ENCODE measurements at places on chromosomes 7 and 10. TPM values are rescaled to one million over a fixed set of nuclear protein-coding genes. Genes with fewer than 3 reads are reported as not detected.
A peak's percentile ranks its signal among the peaks of the same experiment; 100 is the strongest.

LEP gene
- total RNA-seq, result 10.8 TPM

ETV1 gene
- not detected for total RNA-seq

IFIT1 gene
- 12.7 TPM for total RNA-seq

TACC2 gene
- total RNA-seq, result 178 TPM

VGF gene
- not detected for total RNA-seq

PLEKHA1 gene
- total RNA-seq, result 20.9 TPM

DNA sequence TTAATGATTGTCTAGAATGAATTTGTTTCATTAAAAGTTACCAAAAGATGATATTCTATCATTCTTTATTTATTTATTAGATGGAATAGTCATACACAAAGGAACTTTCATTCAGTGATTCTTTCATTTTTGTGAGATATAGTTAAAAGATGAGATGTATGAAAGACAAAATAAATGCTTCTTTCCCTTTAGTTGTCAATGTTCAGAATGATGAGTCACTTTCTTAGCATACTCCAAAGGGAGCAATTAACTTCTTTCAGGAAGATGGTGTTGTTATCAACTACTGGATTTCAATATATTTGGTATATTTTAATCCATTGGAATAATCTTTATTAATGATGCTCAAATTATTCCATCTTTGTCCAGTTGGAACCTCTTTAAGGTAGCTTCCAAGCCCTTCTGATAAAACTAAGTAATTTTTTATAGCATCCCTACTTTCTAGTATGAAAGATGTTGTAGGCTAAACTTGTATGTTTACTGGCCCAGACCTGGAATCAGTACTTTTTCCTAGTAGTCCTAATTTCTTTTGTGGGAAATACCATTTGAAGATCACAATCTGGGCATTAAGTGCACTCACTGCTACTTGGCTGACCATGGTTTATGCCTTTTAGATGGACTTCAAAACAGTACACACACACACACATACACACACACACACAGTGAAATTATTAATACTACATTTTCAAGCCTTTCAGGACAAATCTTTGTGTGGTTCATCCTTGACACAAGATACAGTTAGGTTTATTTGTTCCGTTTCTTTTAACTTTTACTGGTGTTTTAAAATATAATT, 2.5 kb downstream of the GIMAP7 start:
- DNase-seq, result no peak

DNA sequence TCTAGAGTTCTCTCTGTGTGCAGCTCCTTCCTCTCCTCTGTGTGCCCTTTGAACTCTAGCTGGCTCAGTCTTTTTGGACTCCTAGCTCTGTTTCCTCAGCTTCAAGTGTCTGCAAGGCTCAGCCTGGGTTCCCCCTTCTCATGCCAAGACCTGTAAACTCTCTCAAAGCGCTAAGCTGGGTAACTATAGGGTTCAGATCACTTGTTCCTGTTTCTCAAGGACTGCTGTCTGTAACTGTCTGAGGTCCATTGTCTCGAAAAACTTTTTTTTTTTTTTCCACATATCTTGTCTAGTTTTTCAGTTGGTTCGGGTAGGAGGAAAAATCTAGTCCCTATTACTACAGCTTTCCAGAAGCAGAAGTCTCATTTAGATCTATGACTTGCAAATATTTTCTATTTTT, 46.6 kb upstream of the PPP1R17 start:
- DNase-seq, result no peak

DNA sequence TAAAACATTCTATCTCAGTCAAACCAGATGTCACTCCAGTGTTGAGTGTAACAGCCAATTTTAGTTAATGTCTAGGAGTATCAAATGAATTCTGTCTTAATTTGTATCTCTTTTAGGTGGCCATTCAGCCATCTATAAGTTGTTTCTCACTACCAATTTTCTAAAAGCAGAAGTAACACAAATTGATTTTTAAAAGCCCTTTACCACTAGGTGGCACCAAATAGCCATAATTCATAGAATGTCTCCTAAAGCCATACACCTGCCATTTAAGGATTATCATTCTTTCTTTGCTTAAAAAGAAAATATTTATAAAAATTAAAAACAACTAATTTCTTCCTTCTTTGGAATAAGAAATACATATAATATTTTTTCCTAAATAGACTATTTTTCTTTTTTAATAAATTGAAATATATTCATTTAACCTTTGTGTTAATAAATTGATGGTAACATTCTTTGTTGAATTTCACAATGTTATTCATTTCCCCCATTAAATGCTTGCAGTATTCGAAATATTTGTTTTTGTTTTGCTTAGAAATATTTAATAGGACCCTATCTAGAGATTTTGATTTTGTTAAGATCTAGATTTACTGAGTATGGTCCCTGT, 107.8 kb upstream of the PPP1R3A start:
- no peak for DNase-seq

GRCh38 chr7:55887821-55888247, 578 bp downstream of the ZNF713 start:
- no peak for DNase-seq

GRCh38 chr10:128751284-128751683, 625.1 kb upstream of the MKI67 start:
- no peak for DNase-seq

GRCh38 chr7:50667789-50668226, 102.6 kb upstream of the DDC start:
- DNase-seq, result no peak

DNA sequence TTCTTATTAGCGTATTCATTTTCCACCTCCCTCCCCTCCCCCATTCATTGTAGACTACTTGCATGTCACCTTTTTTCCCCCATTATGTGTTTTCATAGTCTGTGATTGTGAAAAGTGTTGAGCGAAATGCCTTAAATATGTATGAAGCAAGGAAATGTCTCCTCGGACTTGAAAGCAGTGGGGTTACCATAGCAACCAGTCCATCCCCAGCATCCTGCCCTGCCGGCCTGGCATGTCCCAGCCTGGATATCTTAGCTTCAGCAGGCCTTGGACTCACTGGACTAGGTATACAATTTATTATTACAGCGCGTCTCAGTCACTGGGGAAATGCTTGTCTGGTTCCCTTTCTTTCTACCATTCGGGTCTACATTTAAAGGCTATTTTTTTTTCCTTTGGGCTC, 283.6 kb downstream of the BICC1 start:
- DNase-seq, result no peak

DNA sequence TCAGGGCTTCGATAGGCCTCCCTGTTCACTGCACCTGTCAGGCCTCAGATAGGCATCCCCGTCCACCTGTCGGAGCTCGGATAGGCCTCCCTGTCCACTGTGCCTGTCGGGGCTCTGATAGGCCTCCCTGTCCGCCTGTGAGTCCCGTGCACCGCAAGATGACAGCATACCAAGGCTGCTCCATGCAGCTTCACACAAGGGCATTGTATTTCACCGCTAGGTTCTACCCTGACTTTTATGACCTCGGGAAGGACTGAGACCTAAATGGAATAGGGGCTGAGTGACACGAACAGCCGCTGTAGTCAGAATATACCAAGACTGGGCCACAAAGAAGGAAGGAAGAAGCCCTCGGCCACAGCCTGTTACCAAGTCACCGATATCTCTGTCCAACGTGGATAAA, 271.2 kb downstream of the DIP2C start:
- DNase-seq, result no peak

DNA sequence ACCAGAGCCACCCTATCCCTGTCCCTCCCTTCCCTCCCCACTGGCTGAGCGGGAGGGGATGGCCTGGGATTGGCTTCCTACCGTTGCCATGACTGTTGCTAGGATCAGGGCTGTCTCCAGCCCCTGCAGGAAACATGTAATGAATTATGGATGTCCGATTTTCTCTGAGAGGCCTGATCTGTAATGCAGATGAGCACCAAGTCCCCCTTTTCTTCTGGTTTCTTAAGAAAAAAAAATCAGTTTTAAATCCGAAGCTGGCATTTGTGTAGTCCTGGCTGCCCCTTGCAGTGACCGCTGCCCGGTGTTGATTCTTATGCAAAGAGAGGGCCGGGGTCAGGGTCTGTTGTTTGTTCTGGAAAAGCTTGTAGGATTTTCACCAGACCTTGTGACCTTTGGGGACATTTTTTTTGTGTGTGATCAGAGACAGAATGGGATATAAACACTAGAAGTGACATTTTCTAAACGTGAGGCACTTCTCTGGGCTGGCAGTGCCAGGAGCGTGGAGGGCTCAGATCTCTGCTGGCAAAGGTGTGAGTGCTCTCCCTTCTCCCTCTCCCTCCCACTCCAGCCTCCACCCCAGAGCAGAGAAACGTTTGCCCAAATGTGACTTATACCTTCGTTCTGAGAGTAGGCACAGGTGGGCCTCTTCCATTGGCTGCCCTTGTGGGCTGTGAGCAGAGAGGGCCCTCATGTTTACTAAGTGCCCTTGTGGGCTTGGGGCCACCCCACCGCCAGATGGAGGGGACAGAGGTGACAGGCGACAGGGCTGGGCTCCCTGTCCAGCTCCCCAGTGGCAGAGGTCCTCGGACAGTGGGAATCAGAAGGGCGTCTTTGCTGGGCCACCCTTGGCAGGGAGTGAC, 127.5 kb downstream of the DNAJB6 start:
- DNase-seq, result no peak

- DNase-seq, result no peak
Measured at GRCh38 chr10:107546284-107546683, 381.8 kb upstream of the SORCS1 start.

GRCh38 chr7:22445140-22445743, 54.7 kb downstream of the STEAP1B start:
- peak; percentile 83 for DNase-seq

DNA sequence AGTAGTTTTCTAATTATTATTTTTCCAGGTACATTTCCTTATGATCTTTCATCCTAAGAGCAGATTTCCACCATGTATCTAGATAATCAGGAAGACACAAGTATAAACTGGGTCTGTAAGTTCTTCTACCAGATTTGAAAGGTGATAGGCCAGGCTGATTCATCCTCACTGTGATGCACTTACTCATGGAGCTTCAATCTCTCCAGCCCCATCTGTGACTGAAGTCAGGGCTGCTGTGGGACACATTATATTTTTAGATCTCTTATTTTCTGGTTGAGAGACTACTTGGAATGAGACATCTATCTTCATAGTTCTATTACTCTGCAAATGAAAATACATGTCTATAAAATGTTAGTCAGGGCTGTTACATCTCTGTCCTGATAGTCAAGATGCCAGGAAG, 85.5 kb upstream of the SLC25A13 start:
- DNase-seq, result no peak

Data from transverse colon (tissue), 4 donors.